ENCODE measurements at places on chromosomes 11 and 22.
A peak's percentile ranks its signal among the peaks of the same experiment; 100 is the strongest.

DNA sequence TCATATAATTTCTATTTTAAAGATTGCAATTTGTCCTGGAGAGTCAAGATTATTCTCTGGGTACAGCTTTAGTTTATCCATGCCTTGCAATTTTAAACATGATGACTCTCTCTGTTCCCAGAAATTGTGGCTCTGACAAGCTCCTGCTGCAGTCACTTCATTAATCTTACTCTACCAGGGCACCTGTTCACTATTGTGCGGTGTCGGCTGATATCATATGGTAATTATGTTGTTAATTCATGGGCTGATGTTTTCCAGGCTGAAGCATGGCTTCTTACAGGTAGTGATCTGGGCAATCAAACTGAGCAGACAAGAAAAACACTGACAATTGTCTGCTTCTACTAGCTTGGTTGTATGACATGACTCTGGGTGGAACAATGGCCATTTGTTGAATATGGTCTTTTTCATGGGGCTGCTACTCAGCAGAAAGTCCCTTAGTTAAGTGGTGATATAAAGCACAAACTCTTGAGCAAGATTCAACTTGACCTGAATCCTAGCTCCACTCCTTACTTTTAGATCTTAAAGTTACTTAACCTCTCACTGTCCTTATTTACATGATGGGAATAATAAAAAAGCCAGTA, 230.7 kb downstream of the FAT3 start:
- no peak for DNase-seq

- DNase-seq: peak; percentile 55
These were observed 18.0 kb downstream of the LSP1 start for GRCh38 chr11:1870721-1871466.

DNA sequence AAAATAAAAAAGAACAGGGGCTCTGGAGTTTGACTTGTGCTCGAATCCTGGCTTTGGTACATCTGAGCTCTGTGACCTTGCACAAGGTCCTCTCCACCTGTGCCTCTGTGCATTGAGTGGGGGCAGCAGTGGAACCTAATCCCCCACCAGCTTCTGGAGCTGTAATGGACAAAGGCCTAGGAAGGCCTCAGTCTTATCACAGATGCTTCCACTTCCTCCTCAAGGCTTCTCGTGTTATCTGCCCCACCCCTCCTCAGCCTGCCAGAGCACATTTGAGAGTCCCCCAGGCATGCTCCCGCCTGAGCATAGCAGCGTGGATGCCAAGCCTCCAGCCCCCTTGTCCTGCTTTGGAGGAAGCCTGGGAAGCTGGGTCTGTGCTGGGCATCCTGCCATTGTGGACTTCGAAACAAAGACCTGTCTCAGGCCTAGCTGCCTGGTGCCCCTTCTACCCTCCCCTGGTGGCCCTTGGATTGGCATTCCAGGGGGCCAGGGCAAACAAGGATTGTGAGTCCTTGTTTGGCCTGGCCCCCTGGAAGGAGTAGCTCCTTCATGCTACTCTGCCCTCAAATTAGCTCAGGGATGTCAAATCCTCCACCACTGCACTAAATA, 15.0 kb downstream of the SLC35E4 start:
- no peak for DNase-seq

DNA sequence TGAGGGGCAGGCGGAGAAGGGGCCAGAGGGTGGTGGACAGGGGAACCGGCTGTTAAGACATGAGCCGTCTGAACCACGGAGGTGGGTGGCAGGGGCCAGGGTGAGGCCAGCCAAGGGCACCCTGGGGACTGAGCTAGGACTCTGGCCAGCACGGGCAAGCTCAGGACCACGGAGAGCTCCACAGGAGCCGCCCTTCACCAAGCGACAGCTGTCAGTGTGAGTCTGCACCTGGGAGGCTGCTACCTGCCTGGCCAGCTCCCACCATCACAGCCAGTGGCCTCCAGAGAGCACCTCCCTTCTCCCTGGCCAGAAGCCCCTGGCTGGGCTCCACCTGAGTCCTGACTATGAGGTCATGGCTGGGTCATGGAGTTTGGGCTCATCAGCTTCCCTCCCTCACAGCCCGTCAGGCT, 21.6 kb downstream of the MGAT3 start:
- no peak for DNase-seq

DNA sequence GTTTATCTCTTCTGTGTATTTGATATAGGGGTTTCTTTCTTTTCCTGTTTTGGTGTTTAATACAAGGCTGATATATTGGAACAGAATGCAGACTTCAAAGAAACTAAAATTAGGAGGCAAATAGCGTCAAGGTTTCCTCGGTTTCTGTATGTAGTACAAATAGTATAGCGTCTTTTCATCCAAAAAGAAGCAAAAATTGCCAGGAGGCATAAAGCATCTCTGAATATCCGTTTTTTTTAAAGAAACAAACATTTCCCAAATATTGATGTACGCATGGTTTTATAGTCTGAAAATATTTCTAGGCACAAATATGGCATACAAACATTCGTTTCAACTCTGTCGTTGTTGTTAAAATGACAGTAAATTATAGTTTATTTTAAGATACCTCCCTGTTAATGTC, 17.1 kb upstream of the PAX6 start:
- no peak for DNase-seq

DNA sequence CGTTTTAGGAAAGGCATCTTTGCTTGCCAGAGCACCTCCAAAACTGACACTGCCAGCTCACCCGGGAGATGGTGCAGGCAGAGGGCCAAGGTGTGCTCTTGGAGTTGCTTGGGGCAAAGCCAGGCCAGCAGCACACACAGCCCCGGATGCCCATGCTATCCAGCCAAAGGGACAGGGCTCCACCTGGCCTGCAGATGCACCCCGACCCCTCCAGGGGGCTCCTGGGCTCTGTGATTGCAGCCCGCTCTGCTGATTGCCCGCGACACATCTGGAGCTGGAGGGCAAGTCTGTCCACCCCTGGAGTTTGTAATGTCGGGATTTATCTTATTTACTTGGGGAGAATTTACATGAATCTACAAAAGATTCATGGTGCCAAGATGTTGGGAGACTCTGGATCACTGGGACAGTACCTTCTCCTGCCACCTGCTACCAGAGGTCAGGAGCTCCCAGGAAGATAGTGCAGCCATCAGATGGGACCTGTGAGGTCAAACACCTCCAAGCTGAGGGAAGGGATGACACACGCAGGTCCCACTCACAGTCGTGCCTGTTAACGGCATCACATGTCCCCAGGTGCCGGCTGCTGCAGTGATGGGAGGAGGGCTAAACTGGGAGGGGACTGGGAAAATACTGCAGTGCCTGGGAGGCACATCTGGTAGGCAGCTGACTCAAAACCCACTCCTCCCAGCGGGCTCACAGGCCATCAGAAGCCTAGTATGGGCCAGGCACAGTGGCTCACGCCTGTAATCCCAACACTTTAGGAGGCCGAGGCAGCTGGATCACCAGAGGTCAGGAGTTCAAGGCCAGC, 17.2 kb downstream of the CBX7 start:
- DNase-seq: peak; percentile 44

- no peak for DNase-seq
These were observed 108.8 kb downstream of the TTC28 start for GRCh38 chr22:28570696-28571373.

DNA sequence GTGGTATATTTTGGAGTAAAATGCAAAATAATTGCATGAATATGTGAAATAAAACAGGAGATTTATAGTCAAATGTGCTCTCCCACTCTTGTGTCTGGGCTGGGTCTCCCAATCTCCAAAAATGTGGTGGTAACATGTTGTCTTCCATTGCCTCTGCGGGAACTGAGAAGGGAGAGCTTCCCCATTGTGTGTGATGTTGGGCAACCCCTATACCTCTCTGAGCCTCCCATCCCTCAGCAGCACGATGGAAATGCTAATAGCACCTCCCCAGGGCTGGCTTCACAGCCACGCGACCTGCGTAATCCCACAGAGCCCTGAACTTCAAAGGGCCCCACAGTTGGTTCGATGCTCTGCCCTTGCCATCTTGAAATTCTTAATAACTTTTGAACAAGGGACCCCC, 72.0 kb downstream of the TP53I11 start:
- no peak for DNase-seq

GRCh38 chr11:37929100-37929653, 1331.1 kb upstream of the RAG2 start:
- DNase-seq: no peak

- DNase-seq: no peak
These were observed 32.9 kb downstream of the MTNR1B start for GRCh38 chr11:93002380-93002779.

- DNase-seq: no peak
These were observed 112.0 kb downstream of the DBX1 start for GRCh38 chr11:20048246-20048645.

DNA sequence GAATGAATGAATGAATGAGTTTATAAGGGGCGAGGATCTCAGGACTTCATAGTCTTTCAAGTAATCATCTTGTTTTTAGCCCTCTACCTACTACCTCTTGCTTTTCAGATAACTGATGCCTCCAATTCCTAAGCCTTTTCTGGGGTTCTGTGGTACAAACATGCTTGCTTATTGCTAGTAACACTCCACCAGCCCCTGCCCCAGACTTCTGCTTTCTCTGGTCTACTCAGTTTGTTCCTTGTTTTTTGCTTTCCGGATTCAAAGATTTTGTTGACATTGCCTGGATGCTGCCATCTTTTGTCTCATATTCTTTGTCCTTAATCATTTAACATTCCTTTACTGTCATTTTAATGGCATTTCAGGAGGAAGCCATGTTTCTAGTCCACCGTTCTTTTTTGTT, 8.9 kb upstream of the TMEM9B start:
- DNase-seq: no peak

- no peak for DNase-seq
These were observed 90.8 kb upstream of the SHANK2 start for GRCh38 chr11:71342951-71343827.

GRCh38 chr11:9732453-9732852, 68.6 kb downstream of the SWAP70 start:
- no peak for DNase-seq

DNA sequence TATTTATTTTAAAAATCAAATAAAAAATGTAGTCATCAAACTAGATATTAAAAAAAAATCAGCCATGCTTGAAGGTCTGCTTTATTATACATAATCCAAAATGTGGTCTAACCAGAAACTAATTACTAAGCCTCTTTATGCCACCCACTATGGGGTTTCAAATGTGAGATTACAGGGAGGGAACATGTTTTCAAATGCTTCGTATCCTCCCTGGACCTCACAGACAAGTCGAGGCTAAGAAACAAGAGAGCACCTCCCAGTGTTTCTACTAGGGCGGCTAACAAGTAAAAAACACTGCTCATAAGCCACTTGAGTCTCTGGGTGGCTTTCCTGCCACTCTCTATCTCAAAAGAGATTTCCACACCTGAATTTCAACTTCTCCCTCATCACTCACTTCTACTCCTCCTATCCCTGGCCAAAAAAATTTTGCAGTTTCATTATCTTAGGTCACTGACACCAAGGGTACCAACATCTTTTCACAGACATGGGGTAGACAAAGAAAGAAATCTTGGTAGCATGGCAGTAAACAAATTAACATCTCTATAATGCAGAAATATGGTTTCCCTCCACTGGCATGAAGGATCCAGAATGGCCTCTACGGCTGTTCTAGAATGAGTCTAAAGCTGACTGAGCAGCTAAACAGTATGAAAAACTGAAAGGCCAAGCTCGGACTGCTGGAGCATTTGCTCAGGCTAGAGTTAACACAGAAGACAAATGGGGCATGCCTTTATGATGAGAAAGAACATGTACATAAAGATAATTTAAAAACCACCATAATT, 50.9 kb downstream of the PITPNB start:
- DNase-seq: no peak

DNA sequence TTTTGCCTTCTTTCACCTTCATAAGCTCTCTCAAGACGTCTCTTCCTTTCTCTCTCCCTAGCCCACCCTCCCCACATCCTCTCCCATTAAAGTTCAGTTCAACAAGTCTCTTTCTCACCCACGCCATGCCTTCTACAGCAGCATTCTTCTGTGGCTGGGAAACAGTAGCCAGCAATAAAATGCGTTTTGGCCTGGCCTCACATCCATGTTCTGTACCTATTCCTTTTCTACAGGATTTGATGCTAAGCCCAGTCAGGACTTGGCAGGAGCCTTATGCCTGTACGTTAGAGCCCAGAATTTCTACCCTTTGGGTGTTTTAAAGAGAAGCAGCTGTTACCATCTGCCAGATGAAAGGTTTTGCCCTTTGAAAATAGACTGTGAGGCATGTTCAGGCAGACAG, 7.1 kb upstream of the CD44 start:
- no peak for DNase-seq

- no peak for DNase-seq
These were observed 599.2 kb downstream of the SOX6 start for GRCh38 chr11:15757048-15757698.

DNA sequence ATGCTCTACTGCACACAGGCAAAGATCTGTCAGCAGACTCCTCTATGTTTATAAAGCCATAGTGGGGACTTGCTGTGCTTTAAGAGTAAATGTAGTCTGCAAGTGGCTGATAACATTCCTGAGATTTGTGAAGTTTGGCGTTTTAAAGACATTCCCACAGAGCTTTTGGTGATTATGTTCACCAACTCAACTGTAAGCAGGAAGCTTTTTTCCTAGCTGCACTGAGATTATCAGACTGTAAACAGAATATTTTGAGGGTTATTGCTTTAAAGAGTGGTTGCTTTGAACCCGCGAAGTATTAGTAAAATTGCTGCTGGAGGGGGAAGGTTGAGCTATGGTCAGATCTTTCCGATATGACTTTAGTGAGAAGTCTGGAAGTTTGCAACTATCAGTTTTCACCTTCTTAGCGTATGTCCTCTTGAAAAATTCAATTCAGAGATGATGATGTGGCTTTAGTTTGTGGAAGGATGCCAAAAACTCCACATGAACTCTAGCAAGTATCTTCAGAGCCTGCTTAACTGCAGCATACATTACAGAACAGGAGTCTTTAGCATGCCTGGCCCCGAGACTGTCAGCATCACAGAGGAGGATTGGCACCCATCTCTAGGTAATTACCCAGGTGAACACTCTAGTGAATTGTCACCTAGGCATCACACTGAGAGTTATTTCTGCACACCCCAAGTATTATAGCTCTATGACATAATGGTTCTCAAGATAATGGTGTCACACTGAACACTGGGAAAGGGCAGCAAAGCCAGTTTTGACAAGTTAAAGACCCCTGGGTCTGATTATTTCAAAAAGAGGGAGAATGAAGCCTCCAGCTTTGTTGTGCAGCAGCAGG, 89.9 kb downstream of the MTNR1B start:
- DNase-seq: no peak

- DNase-seq: no peak
These were observed 7.7 kb upstream of the OR8B12 start for GRCh38 chr11:124551189-124551588.

DNA sequence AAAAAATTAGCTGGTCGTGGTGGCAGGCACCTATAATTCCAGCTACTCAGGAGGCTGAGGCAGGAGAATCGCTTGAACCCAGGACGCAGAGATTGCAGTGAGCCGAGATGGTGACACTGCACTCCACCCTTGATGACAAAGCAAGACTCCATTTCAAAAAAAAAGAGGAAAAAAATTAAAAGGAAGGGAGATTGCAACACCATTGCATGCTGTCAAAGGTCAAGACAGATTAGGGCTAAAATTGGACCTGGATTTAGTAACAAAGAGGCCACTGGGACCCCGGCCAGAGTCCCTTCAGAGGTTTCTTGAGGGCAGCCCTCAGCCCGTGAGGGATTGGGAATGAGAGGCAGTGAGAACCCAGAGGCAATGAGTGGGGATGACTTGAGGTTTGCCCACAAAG, 8.2 kb upstream of the MAFF start:
- no peak for DNase-seq
